ENCODE measurements at places on chromosomes 4 and X.

DNA sequence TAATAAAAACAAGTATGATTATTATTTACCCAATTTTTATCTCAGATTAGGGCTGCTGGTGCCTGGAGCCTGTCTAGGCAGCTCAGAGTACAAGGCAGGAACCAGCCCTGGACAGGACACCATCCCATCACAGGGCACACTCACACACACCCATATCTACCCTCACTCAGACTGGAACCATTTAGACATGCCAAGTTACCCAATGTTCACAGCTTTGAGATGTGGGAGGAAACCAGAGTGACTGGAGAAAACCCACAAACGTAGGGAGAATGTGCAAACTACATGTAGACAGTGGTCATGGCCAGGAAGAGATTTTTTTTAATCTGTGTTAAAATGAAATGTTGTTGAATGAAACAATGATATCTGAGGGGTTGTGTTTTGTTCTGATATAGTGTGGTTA lies 35.7 kb upstream of the ADGRA3 start:
- DNase-seq, result no peak

DNA sequence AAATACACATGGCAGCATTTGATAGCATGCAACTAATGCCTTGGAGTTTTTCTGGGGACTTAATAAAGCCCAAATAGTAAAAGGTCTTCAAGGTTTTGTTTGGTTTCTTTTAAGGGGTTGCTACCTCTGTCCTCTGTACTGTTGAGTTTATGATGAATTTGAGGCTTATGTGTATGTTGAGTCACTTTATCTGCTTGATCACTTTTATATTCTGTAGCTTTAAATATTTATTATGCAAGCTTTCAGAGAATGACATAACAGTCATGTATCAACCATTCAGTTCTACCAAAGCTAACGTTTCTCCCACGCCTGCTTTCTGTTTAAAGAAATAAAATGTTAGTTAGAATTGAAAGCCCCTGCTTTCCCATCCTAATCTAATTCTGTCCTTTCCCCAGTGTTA lies 122.2 kb downstream of the NHS start:
- peak; percentile 12 for DNase-seq

- peak; percentile 5 for DNase-seq
Observed at GRCh38 chrX:152817078-152817764, 13.3 kb downstream of the CETN2 start.

- peak; percentile 26 for DNase-seq
Observed at GRCh38 chrX:30278365-30278764, 30.8 kb downstream of the NR0B1 start.

DNA sequence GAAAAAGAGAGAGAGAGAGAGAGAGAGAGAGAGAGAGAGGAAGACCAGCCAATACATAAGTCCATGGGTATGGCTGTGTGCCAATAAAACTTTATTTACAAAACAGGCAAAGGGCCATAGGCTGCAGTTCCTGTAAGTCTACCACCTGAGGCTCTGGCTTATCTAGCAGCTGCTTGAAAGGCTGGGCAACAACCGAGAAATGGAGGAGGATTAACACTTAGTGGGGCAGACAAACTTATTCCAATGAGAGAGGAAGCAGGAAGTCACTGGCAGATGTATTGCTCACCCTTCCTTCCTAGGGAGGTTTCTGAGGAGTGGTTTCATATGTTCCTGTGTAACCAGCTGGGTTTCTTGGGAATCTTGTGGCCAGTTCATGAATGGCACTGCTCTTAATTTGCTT lies 4.7 kb upstream of the GPR143 start:
- peak; percentile 15 for DNase-seq

- no peak for DNase-seq
Observed at GRCh38 chr4:9921326-9921725, 100.0 kb downstream of the SLC2A9 start.

- DNase-seq, result no peak
Observed at GRCh38 chr4:7785017-7785416, 154.6 kb downstream of the AFAP1 start.

GRCh38 chr4:71540749-71541269 lies 202.0 kb downstream of the SLC4A4 start:
- no peak for DNase-seq

Data from mammary epithelial cell (primary cell).